Jurkat, Clone E6-1 (cell line): ENCODE measurements at places on chromosomes 6 and 20.

- no peak for DNase-seq
These were observed 32.4 kb downstream of the TRAF3IP2 start for GRCh38 chr6:111573131-111573883.

- no peak for DNase-seq
These were observed 15.8 kb downstream of the TSPYL4 start for GRCh38 chr6:116238083-116238482.

DNA sequence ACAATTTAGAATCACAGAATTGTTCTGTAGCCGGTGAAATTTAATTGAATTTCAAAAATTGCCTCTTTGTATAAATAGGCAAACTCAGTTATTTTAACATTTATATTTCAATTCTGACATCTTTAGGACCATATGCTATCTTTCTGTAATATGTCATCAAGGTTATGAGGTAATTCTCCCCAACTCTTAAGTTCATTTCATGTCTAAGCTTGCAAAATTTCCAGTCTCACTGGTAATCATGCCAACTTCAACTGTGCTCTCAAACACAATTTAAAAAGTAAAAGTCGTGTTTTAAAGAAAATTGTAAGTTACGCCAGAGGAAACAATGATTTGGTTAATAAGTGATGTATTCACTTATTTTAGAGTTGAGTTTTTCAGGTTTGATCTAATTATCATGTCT lies 1.4 kb downstream of the NCOA7 start:
- no peak for DNase-seq

- no peak for DNase-seq
These were observed 5.6 kb downstream of the PCMTD2 start for GRCh38 chr20:64261138-64261537.

- no peak for DNase-seq
These were observed 59.0 kb upstream of the QKI start for GRCh38 chr6:163355426-163355991.

GRCh38 chr6:113481910-113482309 lies 375.2 kb upstream of the MARCKS start:
- no peak for DNase-seq

- peak; percentile 24 for DNase-seq
These were observed 395.3 kb downstream of the CD109 start for GRCh38 chr6:74091136-74091793.

DNA sequence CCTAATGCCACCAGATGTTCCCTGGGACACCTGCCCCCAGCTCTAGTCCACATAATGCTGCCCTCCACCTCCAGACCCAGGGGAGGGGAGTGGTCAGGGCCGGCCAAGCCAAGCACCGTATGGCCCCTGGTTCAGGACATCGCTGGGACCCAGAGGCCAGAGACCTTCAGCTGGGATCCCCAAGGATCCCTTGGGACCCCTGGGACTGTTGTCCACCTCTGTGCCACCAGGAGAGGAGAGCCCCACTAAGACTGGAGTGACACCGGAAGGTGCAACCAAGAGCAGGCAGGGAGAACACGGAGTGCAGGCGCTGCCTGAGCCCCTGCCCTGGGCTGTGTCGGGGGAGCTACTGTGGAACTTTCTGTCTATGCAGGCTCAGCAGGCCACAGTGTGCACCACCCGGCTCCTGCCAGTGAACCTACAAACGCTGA lies 43.6 kb downstream of the CTCFL start:
- no peak for DNase-seq
